Common myeloid progenitor, CD34-positive (primary cell): ENCODE measurements at places on chromosomes 7 and 10.

DNA sequence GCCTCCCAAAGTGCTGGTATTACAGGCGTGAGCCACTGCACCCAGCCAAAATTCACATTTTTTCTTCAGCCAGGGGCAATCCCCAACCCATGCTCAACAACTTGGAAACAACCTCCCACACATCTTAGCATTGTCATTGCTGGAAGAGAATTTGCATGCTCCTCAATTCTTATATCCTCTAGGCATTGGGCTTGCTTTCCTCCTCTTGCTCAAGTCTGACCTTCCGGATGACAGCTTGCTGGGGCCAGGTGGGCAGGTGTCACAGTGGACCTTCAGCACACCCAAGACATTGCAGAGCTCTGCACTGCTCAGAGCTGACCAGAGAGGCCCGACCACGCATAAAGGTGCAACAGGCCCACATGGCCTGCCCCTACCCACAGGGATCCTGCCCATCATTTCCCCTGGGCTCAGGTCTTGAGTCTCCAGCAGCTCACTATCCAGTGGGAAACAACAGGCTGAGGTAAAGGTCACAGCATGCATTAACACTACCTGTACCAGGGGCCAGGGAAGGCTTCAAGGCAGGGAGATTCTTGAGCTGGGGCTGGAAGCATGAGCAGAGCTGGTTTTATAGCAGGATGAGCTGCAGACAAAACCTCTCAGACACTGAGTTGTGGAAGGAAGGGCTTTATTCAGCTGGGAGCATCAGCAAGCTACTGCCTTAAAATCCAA, 6.8 kb upstream of the GPR15LG start:
- DNase-seq = no peak

- no peak for DNase-seq
Observed at GRCh38 chr7:42493436-42494198, 256.6 kb upstream of the GLI3 start.

GRCh38 chr10:114603948-114604347, 54.1 kb downstream of the ABLIM1 start:
- peak; percentile 22 for DNase-seq

- DNase-seq = no peak
Observed at GRCh38 chr10:117312430-117312829, 62.8 kb downstream of the PDZD8 start.

GRCh38 chr10:86851328-86852207, 95.1 kb downstream of the BMPR1A start:
- DNase-seq = no peak

- no peak for DNase-seq
Observed at GRCh38 chr10:95533590-95533989, 27.6 kb downstream of the SORBS1 start.
